ENCODE measurements at places on chromosomes 11 and 22.

- DNase-seq: no peak
These were observed 30.6 kb downstream of the ADAMTS8 start for GRCh38 chr11:130397780-130398179.

GRCh38 chr22:24129263-24129651 is 52.0 kb upstream of the SUSD2 start:
- DNase-seq: no peak

- no peak for DNase-seq
These were observed 23.5 kb downstream of the CDPF1 start for GRCh38 chr22:46226577-46226976.

GRCh38 chr22:36599771-36600170 is 70.8 kb upstream of the EIF3D start:
- no peak for DNase-seq

DNA sequence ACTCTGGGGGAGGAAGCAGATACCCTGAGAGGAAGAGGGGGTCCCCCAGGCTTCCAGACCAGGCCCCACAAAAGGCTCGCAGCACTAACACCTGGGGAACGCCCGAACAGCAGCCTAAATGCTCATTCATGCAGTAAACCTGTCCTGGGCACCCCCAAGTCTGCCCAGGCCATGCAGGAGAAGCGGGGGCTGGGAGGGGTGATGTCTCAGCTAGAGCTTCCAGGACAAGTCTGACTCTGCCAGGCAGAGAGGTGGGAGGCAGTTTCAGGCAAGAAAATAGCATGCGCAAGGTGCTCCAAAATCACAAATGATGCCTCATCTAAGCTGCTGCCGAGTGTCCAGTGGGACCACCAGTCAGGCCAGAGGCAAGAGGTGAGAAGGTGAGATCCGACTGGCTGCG is 14.6 kb downstream of the CABP7 start:
- no peak for DNase-seq

Data from activated CD4-positive, alpha-beta T cell treated with anti-CD3 and anti-CD28 coated beads, Interleukin-2, amount 50 U/mL, for 48 hours (primary cell).